ENCODE measurements at places on chromosomes 16 and 17.

- peak; percentile 77 for DNase-seq
Measured at GRCh38 chr17:19753051-19753509, 5.0 kb upstream of the ALDH3A1 start.

DNA sequence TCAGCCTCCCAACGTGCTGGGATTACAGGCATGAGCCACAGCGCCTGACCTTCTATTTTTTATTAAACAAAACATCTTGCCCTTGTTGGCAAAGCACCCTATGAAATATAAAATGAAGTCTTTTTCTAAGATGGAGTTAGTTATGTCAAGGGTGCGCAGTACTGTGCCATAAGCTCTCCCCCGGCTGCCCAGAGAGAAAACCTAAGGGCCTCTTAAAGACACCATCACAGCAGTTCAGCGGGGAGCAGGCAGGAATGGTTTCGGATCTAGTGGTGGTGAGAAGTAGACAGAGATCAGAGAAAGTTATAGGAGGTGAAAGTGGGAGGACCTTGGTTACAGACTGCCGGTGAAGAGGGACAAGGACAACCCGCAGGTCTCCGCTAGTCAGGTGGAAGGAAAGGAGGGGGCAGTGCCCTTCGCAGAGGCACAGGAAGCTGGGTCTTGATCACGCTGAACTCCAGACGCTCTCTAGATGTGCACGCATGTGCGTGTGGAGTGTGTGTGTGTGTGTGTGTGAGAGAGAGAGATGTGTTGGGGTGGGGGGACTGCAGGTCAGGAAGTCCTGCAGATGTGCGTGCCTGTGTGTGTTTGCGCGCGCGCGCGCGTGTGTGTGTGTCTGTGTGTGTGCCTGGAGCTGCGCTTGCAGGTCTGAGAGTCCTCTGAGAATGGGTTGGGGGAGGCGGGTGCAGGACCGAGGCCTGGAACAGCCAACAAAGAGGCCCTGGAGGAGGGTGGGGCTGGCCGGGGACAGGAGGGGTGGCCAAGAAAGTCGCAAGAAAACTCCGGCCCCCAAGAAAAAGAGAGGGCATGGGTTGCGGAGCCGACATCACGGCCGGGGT lies 748 bp upstream of the CMTM3 start:
- DNase-seq: peak; percentile 51

- no peak for DNase-seq
Measured at GRCh38 chr17:36136036-36136435, 32.4 kb downstream of the CCL4 start.

DNA sequence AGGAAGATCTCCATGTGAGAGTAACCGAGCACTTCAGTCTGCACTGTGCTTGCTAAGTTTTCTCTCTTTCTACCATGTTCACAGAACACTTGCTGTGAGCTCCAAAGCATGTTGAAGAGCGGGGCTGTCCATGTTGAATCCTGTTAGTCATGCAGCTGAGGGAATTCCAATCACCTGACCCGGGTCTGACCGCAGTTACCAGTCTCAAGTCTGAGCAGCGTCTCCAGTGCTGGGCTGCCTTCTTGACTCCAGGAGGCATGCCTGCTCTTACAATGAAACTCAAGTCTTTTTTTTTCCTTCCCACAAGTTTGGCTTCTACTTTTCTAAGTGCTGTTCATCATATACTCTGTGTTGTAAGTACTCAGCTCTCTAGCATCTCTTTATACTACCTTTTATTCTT lies 44.3 kb downstream of the HOXB1 start:
- peak; percentile 33 for DNase-seq

GRCh38 chr16:13100970-13101369 lies 199.6 kb downstream of the SHISA9 start:
- no peak for DNase-seq

GRCh38 chr17:1264196-1264595 lies 6.0 kb upstream of the BHLHA9 start:
- no peak for DNase-seq

- no peak for DNase-seq
Measured at GRCh38 chr17:47838636-47839035, 2.4 kb downstream of the SCRN2 start.

DNA sequence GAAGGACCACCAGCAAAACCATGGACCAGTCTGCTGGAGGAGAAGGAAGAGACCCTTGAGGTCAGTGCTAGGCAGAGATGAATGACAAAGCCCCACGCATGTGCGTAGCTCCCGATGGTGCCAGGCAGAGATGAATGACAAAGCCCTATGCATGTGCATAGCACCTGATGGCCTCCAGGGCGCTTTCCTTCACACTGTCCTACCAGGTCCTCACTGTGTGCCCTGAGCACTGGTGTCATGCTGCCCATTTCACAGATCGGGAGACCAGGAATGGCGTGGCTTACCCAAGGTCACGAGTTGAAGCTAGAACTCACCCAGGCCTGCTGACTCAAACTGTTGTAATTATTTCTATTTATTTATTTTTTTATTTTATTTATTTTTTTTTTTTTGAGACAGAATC lies 149.6 kb downstream of the KATNIP start:
- no peak for DNase-seq

- DNase-seq: no peak
Measured at GRCh38 chr16:71569621-71570020, 7.3 kb downstream of the TAT start.

DNA sequence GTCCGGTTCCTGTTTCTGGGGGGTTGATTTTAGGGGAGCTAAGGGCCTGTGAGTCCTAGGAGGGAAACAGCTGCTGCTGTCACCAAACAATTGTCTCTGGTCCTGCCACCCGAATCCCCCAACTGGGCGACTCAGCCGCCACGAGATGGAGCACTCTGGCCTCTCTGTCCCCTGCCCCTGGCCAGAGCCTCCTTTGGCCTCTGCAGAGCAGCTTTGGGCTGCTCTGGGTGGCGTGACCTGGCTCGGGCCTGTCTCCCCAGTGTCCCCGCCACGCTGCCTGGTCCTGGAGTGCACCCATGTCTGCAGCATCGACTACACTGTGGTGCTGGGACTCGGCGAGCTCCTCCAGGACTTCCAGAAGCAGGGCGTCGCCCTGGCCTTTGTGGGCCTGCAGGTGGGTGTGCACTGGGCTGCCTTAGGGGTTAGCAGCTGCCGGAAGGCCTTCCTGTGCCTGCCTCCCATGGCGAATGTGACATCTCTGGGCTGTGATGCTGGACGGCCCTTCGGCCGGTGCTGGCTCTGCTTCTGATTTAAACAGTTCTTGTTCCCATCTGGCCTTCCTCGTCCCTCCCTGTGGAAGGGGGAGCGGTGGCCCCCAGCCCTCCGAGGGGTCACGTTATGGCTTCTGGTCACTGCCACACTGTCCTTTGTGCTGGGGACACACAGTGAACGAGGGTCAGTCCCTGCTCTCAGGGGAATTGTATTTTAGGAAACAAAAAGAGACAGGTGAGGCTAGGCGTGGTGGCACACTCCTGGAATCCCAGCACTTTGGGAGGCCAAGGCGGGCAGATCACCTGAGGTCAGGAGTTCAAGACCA lies 11.6 kb upstream of the RNF213 start:
- DNase-seq: no peak

GRCh38 chr17:51508048-51508447 lies 247.7 kb downstream of the UTP18 start:
- DNase-seq: no peak

- DNase-seq: no peak
Measured at GRCh38 chr17:29563816-29564215, 3.0 kb downstream of the ABHD15 start.

GRCh38 chr16:12066823-12067222 lies 90.3 kb downstream of the SNX29 start:
- no peak for DNase-seq

- DNase-seq: no peak
Measured at GRCh38 chr17:3956327-3956957, 7.8 kb downstream of the ATP2A3 start.

DNA sequence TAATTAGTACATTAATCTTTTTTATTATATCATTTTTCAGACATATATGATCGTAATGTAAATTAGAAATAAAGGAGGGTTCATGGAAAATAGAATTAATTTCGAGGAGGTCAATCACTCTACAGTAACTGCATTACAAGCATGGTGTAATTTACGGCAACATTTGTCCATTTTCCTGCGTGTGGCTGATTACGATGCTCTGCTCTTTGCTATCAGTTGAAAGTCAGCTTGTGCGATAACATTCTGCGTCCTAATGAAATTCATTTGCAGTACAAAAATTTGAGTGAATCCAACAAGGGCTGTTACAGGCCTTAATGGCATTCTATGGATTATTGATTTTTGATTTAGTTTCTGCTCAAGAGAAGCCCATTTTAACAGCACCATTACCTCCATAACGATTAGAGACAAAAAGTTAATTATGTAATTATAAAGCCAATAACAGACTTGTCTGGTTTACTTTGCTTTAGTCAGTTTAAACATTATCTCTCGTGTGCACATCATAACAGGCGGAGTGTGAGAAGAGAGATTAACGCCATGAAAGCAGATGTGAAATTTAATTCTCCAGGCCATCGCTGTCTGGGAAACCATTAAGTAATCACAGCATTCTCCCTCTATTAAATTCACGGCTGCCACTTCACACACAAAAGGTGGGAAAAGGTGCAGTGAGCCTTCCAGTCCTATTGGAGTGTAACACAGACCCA lies 256.4 kb upstream of the IRX3 start:
- no peak for DNase-seq

DNA sequence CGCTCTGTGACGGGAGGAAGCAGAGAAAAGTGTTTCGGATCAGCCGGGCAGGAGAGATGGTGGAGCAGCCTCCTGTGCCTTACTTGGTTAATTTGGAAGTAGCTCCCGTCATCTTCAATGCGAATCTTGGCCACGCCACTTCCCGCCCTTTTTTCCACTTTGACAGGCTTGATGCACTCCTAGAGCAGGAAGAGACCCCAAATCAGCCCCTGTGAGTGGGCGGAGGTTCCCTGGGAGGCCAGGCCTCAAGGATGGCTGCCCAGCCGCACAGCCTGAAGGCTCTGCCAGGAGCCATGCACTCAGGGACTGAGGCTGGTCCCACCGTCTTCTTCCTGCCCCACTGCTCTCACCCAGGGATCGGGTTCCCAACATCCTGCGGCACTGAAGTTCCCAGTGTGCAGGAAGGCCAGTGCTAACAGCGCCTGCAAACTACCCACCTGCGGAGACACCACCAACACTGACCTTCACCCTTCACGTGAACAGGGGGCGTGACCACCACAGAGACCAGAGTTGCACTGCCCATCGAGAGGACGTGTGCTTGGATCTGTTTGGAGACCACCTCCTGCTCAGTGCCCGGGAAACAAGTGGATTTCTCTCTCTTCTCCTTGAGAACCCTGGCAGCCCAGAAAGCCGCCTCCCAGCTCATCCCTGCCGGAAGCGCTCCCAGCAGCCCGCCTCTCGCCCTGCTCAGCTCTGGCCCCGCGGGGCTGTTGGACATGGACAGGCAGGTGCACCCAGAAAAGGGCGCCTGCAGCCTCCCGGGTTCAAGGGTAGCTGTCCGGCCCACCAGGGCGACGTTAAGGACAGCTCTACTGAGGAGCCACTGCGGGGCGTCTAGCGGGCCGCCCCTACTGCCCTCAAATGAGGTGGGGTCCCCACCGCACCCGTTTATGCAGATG lies 988 bp downstream of the CIAO3 start:
- no peak for DNase-seq

GRCh38 chr16:87458424-87458915 lies 34.4 kb downstream of the ZCCHC14 start:
- no peak for DNase-seq

DNA sequence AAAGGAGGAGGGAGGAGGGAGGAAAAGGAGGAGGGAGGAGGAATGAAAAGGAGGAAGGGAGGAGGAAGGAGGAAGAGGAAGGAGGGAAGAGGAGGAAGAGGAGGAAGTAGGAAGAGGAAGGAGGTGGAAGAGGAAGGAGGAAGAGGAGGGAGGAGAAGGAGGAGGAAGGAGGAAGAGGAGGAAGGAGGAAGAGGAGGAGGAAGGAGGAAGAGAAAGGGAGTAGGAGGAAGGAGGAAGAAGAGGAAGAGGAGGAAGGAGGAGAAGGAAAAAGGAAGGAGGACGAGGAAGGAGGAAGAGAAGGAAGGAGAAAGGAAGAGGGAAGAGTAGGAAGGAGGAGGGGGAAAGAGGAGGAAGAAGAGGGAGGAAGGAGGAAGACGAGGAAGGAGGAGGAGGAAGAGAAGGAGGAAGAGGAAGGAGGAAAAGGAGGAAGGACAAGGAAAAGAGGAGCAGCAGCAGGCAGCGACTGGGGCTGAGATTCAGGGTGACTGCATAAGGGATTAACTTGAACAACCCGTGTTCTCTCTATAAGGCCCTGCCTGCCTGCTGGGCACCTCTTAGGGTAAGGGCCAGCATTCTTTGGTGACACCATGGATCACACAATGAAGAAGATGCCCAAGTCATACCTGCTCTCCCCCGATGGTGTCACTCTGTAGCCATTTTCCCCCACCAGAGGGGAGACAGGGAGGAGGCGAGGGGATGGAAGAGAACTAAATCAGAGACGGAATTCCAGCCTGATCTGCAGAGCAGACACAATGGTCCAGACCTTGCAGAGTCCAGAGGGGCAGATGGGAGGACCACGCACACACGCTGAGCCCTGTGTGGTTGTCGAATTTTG lies 1.4 kb upstream of the IL34 start:
- DNase-seq: no peak

DNA sequence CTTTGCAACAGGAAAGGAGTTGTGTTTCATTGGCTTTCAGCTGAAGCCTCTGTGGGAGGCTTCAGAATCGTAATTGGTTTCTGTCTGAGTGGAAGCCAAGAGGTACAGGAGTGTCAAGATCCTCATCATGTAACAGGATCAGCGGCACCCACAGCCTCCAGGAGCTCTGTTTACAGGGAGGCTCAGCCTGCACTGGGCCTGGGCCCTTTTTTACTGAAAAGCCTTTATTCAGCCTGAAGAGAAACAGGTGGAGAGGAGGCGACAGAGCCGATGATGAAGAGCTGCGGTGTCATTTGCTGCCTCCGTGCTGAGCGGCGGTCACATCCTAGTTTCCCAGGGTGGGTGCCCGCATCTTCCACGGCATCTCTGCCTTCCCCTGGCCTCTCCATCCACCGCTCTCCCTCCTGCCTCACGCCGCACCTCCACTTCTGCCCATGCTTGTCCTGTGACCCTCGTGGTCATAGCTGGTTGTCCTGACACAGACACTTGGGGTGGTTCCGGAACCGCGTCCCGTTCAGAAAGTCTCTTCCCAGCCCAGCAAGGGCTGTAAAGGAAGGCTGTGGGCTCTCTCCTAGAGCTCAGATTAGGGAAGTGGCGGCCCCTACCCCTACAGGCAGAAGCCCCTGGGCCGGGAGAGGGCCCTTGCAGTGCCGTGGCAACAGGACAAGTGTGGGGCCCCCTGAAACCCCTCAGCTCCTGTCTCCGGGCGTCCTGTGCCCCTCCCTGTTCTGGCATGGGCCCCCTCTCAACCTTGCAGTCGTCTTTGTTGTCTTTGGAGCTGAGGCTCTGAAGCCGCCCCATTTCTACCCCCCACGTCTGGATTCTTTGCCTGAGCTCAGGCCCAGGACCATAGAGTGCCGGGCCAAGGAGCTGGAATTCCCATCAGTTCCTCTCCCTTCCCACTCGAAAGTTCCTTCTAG lies 53.9 kb upstream of the CHMP6 start:
- DNase-seq: no peak

All from GOT3 (cell line).